Activated CD8-positive, alpha-beta memory T cell treated with anti-CD3 and anti-CD28 coated beads, Interleukin-2, amount 10 ng/mL, durations not matched to agents 7 days and 5 days (primary cell): ENCODE measurements at places on chromosomes 12 and 14. TPM values are rescaled to one million over a fixed set of nuclear protein-coding genes. Genes with fewer than 3 reads are reported as not detected.

Gene ARF3
- total RNA-seq: 118 TPM

Gene HOXC13
- total RNA-seq: not detected

Gene GALNT8
- 0.85 TPM for total RNA-seq

Gene PLEKHD1
- total RNA-seq: 0.05 TPM

Gene TPPP2
- not detected for total RNA-seq
